ENCODE measurements at places on chromosomes 6 and 20.

GRCh38 chr6:38155621-38156204 lies 336.2 kb downstream of the ZFAND3 start:
- no peak for DNase-seq

- DNase-seq: no peak
These were observed 67.1 kb downstream of the NCOA7 start for GRCh38 chr6:125857846-125858245.

GRCh38 chr6:13339863-13340630 lies 11.7 kb upstream of the TBC1D7 start:
- no peak for DNase-seq

DNA sequence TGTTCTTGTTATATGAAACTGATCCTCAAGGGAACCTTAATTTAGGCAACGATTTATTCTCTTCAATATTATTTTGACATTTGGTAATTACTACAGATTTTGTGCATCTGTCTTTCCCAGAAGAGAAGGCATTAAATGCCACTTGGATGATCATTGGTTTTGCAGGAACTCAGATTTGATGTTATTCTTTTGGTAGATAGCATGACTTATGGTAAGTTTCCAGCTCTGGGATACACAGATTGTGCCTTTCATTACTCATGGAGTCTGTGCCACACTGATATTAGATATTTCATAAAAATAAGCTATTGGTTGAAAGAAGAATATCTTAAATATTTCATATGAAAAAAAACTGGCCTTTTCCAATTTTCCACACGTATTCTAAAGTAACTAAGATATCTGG lies 120.1 kb downstream of the AIG1 start:
- DNase-seq: no peak

GRCh38 chr20:16263582-16263981 lies 309.7 kb downstream of the KIF16B start:
- no peak for DNase-seq

GRCh38 chr20:47551841-47552240 lies 50.2 kb downstream of the NCOA3 start:
- DNase-seq: no peak

GRCh38 chr20:5630071-5630470 lies 120.1 kb upstream of the SHLD1 start:
- DNase-seq: no peak

Measured in stromal cell of bone marrow (primary cell).